ENCODE measurements at places on chromosomes 3 and 15. TPM values are rescaled to one million over a fixed set of nuclear protein-coding genes. Genes with fewer than 3 reads are reported as not detected.

DNA sequence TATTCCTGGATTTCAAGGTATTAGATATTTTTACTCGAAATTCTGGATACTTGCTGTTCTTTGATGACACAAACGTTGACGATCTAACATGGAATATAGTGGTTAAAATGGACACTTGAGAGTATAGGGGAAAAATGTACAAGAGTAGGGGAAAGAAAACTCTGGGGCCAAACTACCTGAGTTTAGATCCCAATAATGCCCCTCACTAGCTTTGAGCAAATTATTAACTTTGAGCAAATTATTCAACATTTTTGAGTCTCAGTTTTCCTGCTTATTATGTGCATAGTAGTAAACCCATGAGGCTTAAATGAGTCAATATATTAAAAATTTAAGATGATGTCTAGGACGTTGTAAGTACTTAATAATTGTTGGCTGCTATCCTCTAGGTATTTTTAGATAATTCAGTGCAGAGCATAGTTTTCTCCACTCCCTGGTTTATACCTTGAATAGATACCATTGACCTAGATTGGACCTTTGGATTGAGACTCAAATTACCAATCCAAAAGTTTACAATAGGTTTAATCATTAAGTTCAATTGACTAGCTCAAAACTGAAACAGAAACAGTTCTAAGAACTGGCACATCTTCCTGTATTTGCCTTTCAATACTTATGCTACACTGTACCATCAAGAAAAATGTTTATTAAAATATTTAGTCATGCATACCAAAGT is 4.5 kb downstream of the ADGRG7 start:
- H3K27me3 ChIP-seq, result no peaks in the 10 kb centered on the region
- H3K36me3 ChIP-seq, result no peaks in the 10 kb centered on the region
- H3K4me1 ChIP-seq, result no peaks in the 10 kb centered on the region
- no peak overlapping the region for H3K27ac ChIP-seq

Gene ADGRG7
- not detected for total RNA-seq

GRCh38 chr15:42274702-42274989 is 1.4 kb upstream of the TMEM87A start:
- H3K4me1 ChIP-seq, result peaks cover 62% of the 10 kb centered on the region
- no peaks in the 10 kb centered on the region for H3K27me3 ChIP-seq
- peak overlapping the region; percentile 99 for H3K27ac ChIP-seq

Gene CCR9
- not detected for total RNA-seq

Gene ONECUT1
- not detected for total RNA-seq

GRCh38 chr3:181616088-181617070 is 95.3 kb upstream of the SOX2 start:
- no peaks in the 10 kb centered on the region for H3K27me3 ChIP-seq
- H3K36me3 ChIP-seq, result no peaks in the 10 kb centered on the region
- H3K4me3 ChIP-seq, result no peak overlapping the region
- H3K27ac ChIP-seq, result no peak overlapping the region
- DNase-seq, result no peak

DNA sequence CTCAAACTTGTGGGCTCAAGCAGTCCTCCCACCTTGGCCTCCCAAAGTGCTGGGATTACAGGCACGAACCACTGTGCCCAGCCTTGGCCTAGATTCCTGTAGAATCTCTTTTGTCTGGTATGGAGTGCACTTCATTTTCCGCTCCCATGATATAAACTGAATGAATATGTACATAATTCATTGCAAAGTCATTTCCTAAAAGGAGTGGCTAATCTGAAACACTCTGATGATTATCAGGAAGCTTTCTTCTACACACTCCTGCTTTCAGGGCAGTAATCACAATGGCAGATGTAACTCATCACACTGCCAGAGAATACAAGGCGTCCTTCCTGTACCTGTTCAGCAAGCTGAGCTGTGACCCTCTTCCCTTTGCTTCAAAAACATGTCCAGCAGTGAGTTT is 28.6 kb downstream of the RLBP1 start:
- no peaks in the 10 kb centered on the region for H3K27me3 ChIP-seq
- H3K4me1 ChIP-seq, result no peaks in the 10 kb centered on the region
- no peak overlapping the region for H3K4me3 ChIP-seq
- no peak overlapping the region for H3K27ac ChIP-seq
- no peak for DNase-seq

DNA sequence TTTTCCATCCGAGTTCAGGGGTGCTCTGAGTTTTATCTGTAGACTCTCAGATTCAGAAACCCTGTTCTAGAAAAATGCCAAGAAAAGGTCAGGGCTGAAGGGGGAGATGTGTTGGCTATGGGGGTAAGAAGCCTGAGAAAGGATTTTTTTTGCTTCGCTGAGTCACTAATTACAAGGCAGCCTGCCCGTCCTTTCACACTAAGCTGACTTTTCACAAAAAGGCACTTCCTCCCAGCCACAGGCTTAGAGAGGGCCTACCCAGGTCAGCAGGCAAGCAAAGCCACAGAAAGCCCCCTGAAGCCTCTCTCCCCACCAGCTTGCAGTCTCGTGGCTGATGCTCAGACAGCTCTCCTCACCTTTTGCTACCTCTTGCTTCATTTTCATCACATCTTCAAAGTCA is 192.6 kb upstream of the PRICKLE2 start:
- no peak overlapping the region for H3K27ac ChIP-seq
- no peaks in the 10 kb centered on the region for H3K36me3 ChIP-seq
- peaks cover 10% of the 10 kb centered on the region for H3K4me1 ChIP-seq
- H3K27me3 ChIP-seq, result no peaks in the 10 kb centered on the region
- DNase-seq, result no peak

DNA sequence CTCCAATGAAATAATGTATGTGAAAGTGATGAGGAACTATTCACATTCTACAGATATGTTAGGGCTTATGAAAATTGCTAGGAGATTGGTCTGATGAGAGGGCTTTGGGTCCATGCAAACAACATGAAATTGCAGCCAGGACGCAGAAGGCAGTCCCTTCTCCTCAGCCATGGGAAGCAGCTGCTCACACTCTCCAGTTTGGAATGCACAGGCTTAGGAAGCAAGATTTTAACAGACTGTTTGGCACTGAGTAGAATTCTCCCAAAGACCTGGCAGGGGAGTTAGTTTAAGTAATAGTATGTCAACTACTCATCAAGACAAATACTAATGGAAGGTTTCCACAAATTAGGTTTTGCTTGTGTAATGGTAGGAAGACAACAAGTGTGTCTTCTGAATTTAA is 500.7 kb upstream of the ARRDC4 start:
- H3K4me3 ChIP-seq, result no peak overlapping the region
- H3K36me3 ChIP-seq, result no peaks in the 10 kb centered on the region
- no peaks in the 10 kb centered on the region for H3K27me3 ChIP-seq
- no peak for DNase-seq
- no peaks in the 10 kb centered on the region for H3K4me1 ChIP-seq

DNA sequence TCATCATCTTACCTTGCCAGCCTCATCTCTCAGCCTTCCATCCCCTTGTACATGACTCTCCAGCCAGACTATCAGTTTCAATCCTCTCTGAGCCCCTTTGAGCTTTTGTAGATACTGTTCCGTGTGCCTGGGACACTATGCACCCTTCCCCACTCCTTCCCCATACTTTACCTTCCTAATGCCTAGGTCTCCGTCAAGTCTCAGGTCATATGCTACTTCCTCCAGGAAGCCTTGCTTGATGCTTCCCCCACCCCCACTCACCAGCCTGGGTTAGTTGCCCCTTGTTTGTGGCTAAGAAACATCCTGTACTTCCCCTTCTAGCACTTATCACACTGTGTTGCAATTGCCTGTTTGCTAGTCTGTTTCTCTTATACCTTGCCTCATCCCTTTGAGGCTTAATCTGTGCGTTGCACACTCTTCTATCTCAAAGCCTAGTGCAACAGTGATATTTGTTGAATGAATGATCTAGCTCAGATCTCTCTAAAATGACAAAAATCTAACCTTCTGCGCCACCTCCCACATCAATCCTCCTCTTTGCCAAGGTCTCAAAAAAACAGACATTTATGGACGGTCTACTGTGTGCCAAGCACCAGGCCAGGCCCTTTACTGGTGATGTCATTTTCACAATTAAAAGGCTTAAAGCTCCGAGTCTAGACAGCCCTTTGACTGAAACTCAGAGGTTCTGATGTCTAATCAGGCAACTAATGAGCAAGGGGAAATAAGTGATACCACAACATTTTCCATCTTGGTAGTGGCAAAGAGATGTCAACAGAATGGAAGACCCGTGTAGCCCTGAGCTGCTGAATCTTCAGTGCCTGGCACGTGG is 6.5 kb upstream of the USP3 start:
- peak overlapping the region; percentile 100 for H3K27ac ChIP-seq
- DNase-seq, result peak; percentile 82
- peak overlapping the region; percentile 24 for H3K4me3 ChIP-seq
- no peaks in the 10 kb centered on the region for H3K36me3 ChIP-seq

DNA sequence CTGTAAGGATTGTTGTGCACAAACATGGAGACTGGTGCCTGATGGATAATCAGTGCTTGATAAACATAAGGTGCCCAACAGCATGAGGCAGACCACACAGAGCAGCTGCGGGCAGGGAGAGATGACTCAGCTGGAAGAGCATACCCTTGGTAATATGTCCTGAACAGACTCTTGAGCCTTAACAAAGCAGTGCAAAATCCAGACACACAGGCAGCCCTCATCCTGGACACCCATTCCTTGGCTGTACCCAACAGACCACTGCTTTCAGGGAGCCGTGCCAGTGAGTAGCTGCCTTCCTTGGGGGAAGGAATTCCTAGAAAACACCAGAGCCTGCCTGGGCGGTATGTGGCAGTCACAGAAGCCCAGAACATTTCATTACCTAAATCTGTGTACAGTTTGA is 156.2 kb downstream of the CLSTN2 start:
- DNase-seq, result no peak
- H3K36me3 ChIP-seq, result no peaks in the 10 kb centered on the region
- H3K4me3 ChIP-seq, result no peak overlapping the region
- H3K4me1 ChIP-seq, result no peaks in the 10 kb centered on the region
- no peaks in the 10 kb centered on the region for H3K27me3 ChIP-seq
- no peak overlapping the region for H3K27ac ChIP-seq

GRCh38 chr3:42613462-42613861 is 13.0 kb downstream of the NKTR start:
- H3K4me1 ChIP-seq, result peaks cover 37% of the 10 kb centered on the region
- H3K27ac ChIP-seq, result no peak overlapping the region
- H3K4me3 ChIP-seq, result no peak overlapping the region
- H3K36me3 ChIP-seq, result no peaks in the 10 kb centered on the region
- DNase-seq, result no peak

DNA sequence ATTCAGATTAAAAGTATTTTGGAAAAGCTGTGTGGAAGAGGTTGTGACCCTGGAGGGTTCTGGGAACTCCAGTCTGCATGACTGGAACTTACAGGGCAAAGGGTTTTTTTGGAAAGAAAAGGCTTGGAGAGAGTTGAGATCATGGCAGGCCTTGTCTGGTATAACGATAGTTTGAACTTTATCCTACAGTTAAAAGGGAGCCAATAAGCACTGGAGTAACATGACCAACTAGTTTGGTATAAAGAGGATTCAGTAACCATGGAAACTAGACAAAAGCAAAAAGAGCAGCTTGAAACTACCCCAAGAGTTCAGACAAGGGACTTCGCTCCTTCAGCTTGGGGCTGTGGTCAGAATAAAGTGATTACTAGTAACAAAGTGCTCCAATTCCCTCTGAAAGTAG is 151.2 kb upstream of the TMCO5A start:
- no peak for DNase-seq
- H3K27ac ChIP-seq, result no peak overlapping the region
- H3K4me3 ChIP-seq, result no peak overlapping the region
- H3K36me3 ChIP-seq, result no peaks in the 10 kb centered on the region
- no peaks in the 10 kb centered on the region for H3K4me1 ChIP-seq
- H3K27me3 ChIP-seq, result no peaks in the 10 kb centered on the region

DNA sequence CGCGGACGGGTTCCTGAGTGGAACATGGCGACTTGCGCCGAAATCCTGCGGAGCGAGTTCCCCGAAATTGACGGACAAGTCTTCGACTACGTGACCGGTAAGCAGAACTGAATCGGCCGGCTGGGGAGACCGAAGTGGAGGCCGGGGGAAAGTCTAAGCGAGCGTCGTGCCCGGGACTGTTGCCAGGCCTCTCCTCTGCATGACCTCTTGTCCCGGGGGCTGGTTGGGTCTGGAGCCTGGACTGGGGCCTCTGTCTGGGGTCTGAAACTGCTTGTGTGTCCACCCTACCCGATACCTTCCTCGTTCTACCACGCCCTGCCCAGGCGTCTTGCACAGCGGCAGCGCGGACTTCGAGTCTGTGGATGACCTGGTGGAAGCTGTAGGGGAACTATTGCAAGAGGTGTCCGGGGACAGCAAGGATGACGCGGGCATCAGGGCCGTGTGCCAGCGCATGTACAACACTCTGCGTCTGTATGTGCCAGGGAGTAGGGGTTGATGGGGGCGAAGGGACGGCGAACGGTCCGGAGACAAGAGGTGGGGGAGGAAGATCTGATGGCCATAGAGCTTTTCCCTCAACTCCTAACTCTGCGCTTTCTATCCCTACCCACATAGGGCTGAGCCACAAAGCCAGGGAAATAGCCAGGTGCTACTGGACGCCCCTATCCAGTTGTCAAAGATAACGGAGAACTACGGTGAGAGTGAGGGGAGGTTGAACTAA is at the start of gene ABCF3:
Gene ABCF3 (plus strand): TSS at position 16 of the 718 bp plus-strand sequence. CDS start 9 bp downstream, at position 25.
- H3K36me3 ChIP-seq, result peaks cover 73% of the 10 kb centered on the region
- H3K4me3 ChIP-seq, result peak within 1 kb of the TSS; percentile 89
- peaks cover 12% of the 10 kb centered on the region for H3K4me1 ChIP-seq
- H3K27me3 ChIP-seq, result no peaks in the 10 kb centered on the region

- DNase-seq, result no peak
- H3K4me3 ChIP-seq, result no peak overlapping the region
- H3K4me1 ChIP-seq, result no peaks in the 10 kb centered on the region
- H3K27me3 ChIP-seq, result no peaks in the 10 kb centered on the region
- H3K27ac ChIP-seq, result no peak overlapping the region
Observed at GRCh38 chr3:81734742-81735141, 26.7 kb downstream of the GBE1 start.

GRCh38 chr3:72519946-72520604 is 328.2 kb downstream of the SHQ1 start:
- H3K4me1 ChIP-seq, result peaks cover 31% of the 10 kb centered on the region
- no peak overlapping the region for H3K27ac ChIP-seq
- H3K4me3 ChIP-seq, result no peak overlapping the region
- no peaks in the 10 kb centered on the region for H3K36me3 ChIP-seq
- H3K27me3 ChIP-seq, result no peaks in the 10 kb centered on the region

Gene TGM4
- total RNA-seq, result not detected

Gene HYAL1
- total RNA-seq, result 41.3 TPM

Gene MB21D2
- total RNA-seq, result 3.2 TPM

Gene TXNRD3
- 9.6 TPM for total RNA-seq

GRCh38 chr15:52133510-52134220 is 21.1 kb upstream of the BCL2L10 start:
- DNase-seq, result no peak
- H3K27ac ChIP-seq, result no peak overlapping the region
- no peaks in the 10 kb centered on the region for H3K27me3 ChIP-seq
- H3K4me3 ChIP-seq, result no peak overlapping the region
- H3K4me1 ChIP-seq, result no peaks in the 10 kb centered on the region

- H3K36me3 ChIP-seq, result no peaks in the 10 kb centered on the region
- H3K27ac ChIP-seq, result no peak overlapping the region
- no peak overlapping the region for H3K4me3 ChIP-seq
- no peak for DNase-seq
- H3K4me1 ChIP-seq, result peaks cover 10% of the 10 kb centered on the region
Observed at GRCh38 chr15:69392352-69392751, 21.8 kb upstream of the KIF23 start.

Data from left lung (tissue), 14 donors.